NCI-H446 (cell line): ENCODE measurements at places on chromosomes 6 and 20.
A peak's percentile ranks its signal among the peaks of the same experiment; 100 is the strongest.

GRCh38 chr6:79646006-79646405 is 14.9 kb downstream of the SH3BGRL2 start:
- DNase-seq: no peak

DNA sequence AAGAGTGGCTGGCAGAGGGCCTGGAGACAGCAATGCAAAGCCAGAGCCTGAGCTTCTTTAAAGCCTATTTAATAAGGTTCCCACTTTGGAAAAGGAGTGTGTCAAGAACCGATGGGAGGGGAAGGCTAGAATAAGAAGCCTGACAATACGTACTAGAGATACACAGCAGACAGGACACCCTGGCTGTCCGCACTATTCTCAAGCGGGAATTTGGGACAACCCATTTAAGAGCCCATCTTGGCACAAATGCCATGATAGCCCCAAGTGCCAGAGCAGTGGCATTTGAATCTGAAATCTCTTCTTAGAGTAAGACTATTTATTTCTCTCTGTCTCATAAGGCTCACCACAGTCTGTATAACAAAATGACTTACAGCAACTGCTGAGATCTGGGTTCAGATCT is 3.1 kb downstream of the GMDS start:
- no peak for DNase-seq

DNA sequence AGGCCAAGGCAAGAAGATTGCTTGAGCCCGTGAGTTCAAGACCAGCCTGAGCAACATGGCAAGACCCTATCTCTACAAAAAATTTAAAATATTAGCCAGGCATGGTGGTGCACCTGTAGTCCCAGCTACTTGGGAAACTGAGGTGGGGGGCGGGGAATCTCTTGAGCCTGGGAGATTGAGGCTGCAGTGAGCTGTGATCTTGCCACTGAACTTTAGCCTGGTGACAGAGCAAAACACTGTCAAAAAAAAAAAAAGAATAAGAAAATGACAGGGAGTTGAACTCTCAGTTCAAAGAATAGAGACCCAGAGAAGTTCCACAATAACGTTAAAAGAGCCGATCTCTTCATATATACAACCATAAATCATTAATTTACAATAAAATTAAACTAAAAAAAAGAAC is 24.8 kb upstream of the AMD1 start:
- no peak for DNase-seq

GRCh38 chr6:41269716-41270115 is 16.8 kb downstream of the TREM1 start:
- no peak for DNase-seq

DNA sequence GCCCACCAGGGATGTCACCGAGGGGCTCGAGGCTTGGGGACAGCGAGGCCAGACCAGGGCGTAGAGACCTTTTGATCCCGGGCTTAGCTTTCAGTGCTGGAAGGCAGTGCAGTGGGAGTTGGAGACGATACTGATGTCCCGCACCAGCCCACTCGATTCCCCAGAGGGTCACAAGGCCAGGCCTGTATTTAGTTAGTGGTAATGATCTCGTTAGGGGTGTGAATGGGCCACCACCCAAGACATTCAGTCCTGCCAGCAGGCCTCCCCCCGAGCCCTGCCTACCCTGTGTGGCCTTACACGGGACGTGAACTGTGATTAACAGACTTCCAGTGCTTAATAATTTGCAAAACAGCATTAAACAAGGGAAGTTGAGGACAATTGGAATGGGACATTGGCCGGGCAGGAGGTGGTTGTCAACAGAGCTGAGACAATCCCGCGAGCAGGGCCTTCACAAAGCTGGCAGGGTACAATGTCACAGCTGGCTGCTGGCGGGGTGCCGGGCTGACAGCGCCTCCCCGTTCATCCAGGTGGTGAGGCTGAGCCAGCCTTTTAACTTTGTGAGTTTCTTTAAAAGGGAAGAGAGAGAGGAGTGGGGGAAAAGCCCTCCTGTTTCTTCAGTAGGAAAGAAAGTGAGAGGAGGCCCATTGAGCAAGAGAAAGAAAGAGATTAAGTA is 175.3 kb upstream of the RALGAPA2 start:
- DNase-seq: no peak

DNA sequence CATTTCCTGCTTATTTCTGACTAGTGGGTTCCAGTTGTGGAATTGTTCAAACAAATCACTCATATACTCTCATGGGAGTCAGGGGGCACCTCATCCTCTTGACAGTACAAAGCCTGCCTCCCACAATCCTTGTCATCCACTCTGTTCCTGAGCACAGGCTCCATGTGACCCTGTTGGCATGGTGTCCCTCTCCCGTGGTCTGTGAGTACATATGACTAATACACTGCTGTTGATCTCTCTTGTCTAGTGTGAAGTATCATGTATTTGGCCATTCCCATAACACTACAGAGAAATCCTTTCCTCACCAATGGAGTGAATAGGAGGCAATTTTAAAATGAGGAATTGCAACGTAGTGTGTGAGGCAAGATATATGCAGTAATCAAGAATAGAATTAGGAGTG is 185.3 kb downstream of the OGFRL1 start:
- no peak for DNase-seq

DNA sequence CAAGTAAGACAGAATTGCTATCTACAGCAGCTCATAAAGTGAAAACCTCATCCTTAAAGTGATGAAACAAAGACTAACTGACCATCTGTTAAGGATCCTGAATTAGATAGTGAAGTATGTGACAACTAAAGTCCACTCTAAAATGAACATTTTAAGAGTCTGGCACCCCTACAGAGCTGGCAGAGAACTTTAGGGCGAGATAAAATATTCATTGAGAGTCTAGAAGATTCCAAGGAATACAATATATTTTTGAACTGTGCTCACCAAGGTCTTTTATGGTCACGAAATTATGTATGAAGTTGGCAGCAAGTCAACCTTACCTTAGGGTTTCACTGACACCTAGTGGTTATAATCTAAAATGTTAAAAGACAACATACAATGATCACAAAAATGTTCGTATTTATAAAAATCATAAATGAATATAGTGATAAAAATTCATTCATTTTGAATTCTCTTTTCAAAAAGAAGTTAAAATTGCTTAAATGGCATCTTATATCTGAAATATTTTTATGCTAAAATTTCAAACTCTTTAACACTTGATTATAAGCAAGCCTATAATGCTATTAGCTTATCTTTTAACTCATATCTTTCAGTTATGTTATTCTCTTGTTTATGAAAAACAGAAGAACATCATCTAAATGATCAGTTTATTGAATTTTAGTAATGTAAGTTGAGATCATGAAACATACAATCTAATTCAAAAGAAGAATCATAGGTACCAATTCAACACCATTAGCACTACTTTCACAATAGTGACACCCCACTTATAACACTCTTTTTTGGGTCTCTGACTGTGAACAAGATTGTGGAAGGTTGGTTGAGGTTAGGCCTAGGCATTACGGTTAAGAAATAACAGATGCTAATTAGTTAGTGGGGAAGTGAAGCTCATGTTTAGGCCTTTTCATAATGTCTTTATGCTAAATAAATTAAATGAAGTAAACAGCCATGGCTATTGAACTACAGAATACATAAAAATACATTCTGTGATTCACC is 27.5 kb downstream of the RSPH3 start:
- peak; percentile 72 for DNase-seq

- no peak for DNase-seq
Observed at GRCh38 chr20:59678951-59679350, 74.6 kb downstream of the PHACTR3 start.

DNA sequence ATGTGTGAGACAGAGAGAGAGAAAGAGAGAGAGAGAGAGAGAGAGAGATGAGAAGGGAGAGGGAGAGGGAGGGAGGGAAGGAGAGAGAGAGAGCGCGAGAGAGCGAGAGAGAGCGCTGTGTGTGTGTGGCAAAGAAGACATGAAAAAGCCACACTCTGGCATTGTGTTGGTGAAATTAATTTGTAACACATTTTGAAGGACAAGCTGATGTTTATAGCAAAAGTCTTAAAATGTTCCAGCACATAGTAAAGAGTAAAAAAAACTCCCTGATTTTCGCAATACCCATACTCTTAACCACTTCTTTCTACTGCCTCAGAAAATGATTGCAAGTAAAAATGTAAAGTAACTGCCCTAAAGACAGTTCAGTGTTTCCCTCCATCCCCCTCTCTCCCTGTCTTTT is 56.7 kb downstream of the SLC22A1 start:
- no peak for DNase-seq

GRCh38 chr6:28914941-28915340 is 8.8 kb downstream of the TRIM27 start:
- no peak for DNase-seq

GRCh38 chr6:143125864-143126573 is 65.3 kb downstream of the AIG1 start:
- no peak for DNase-seq

GRCh38 chr6:25384234-25384633 is 105.1 kb downstream of the CARMIL1 start:
- DNase-seq: no peak

GRCh38 chr6:73747289-73747688 is 51.3 kb downstream of the CD109 start:
- no peak for DNase-seq

GRCh38 chr20:59985864-59986263 is 27.6 kb downstream of the CDH26 start:
- DNase-seq: no peak

- DNase-seq: no peak
Observed at GRCh38 chr6:141735126-141735525, 397.6 kb upstream of the GJE1 start.

GRCh38 chr20:11686820-11687543 is 230.7 kb upstream of the BTBD3 start:
- DNase-seq: peak; percentile 66

DNA sequence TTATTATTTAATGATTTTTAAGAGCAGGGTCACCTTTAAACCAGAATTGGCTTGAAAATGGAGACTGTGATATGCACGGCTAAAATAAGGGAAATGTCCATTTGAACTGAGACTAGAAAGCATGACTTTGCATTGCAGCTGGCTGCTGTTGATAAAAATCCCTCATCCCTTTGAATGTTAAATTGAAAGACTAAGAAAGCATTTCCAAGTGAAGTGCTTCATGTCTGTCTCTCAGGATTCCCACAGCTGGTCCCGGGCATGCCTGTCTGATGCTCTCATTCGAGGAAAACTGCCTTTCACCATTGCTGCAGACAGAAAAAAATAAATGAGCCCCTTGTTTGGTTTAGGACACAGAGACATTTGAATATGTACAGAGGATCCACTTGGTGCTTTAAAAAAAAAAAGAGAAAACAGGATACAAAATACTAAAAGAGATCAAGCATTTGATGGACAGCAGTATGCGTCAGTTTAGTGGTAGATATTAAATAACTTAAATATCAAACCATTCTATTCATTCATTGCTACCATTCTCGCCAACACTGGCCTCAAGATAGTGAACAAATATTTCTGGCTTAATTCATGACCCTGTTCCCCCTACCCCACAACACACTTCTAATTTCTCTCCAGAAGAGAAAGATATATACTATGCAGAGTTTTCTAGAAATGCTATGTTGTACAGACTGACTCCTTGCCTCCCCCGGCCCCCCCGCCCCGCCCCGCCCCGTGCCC is 55.0 kb downstream of the TBC1D7 start:
- DNase-seq: no peak
